ENCODE measurements at places on chromosomes 12 and 14.
A peak's percentile ranks its signal among the peaks of the same experiment; 100 is the strongest.

DNA sequence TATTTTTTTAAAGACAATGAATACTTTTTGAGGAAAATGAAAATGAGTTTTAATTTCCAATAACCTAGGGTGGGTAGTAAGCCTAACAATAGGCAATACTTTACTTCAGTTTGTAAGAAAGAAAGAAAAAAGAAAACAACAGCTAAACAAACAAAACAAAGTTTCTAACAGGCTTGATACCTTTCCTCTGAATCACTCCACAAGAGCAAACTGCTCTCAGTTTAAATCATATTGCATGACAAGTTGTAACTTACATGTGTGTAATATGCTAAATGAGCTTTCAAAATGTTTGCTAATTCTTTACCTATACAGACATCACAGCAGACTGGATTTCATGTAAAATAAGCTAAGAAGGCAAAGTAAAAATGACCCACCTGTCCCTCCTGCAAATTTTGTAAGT, 6.7 kb upstream of the LMO3 start:
- no peak for DNase-seq

GRCh38 chr12:131530422-131530821, 180.5 kb upstream of the SFSWAP start:
- DNase-seq, result no peak

- DNase-seq, result peak; percentile 76
Measured at GRCh38 chr14:92728759-92729364, 19.6 kb downstream of the LGMN start.

GRCh38 chr12:53988541-53989226, 3.7 kb downstream of the HOXC10 start:
- no peak for DNase-seq

- no peak for DNase-seq
Measured at GRCh38 chr14:85357120-85357519, 172.8 kb upstream of the FLRT2 start.

DNA sequence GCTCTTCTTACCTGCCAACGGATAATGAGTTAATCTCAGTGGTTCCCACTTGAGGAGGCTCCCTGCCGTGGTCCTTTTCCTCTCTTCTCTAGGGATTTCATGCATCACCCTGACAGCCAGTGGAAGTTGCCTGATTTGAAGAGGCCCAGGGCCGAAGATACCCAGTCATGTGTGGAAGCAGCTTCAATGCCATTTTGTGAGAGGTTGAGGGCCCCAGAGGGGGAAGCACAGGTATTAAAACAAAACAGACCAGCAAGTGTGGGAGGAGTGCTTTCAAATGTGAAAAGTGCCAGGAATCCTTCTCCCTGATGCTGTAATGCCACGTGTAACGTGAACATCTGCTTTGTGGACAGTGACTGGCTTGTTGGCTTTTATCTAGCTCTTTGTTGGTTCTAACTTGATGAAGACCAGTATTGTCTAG, 1.5 kb downstream of the TCP11L2 start:
- no peak for DNase-seq

- peak; percentile 97 for DNase-seq
Measured at GRCh38 chr14:49633640-49634546, 1.2 kb downstream of the DNAAF2 start.

- peak; percentile 11 for DNase-seq
Measured at GRCh38 chr14:21647380-21647779, 6.3 kb upstream of the OR4E2 start.

DNA sequence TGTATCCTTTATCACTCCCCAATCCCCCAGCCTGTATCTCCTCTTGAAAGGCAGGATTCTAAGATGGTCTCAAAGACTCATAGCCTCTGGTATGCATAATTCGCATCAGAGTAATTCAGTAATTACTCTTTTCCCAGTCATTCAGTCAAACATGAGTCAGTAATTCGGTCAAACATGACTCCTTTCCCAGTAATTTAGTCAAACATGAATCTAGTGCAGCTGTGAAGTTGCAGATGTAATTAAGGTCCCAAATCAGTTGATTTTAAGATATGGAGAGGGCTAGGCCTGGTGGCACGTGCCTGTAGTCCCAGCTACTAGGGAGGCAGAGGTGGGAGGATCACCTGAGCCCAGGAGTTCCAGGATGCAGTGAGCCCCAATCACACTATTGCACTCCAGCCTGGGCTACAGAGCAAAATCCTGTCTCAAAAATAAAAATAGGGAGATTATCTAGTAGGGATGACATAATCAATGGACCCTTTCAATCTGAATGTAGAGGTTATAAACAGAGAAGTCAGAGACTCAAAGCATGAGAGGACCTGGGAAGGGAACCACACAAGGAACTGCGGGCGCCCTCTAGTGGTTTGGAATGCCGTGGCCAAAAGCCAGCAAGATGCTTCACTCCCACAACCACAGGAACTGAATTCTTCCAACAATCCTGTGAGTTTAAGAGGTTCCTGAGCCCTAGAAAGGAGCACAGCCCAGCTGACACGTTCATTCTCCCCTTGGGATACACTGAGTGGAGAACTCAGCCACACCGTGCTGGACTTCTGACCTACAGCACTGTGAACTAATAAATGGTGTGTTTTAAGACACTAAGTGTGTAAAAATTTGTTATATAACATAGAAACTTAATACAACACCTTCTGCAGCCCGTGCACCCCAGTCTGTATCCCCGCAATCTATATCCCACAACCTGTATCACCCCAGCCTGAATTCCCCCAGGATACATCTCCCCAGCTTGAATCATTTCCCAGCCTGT, 14.3 kb upstream of the ARMH4 start:
- peak; percentile 88 for DNase-seq

- DNase-seq, result no peak
Measured at GRCh38 chr12:117111386-117111785, 12.2 kb upstream of the TESC start.

DNA sequence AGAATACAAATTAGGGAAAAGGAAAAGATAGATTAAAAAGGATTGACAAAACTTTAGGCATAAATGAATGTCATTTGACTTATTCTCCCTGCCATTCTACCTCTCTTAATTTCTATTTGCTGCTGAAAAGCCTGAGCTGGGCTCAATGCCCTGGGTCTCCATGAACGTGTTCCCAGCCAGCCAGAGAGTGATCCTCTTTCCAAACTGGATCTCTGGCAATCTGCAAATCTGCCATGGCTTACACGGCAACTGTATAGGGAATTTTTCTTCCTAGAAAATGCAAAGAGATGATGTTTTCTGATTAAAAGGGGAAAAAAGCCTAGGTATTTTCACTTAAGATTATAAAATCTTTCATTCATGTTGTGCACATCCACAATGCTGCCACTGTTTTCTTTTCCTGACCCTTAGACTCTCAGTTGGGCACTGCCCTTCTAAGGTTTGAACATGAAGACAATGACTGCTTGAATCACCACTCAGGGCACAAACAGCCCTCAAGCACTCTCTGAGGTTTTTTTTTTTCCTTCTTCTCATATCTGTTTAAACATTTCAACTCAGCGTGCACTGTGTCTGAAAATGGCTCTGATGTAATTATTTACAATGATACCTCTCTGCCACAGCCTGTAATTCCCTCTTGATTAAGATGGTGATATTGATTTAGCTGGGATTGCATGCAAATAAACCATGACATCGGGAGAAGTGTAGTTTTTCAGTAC, 60.3 kb downstream of the DACT1 start:
- DNase-seq, result no peak

- DNase-seq, result no peak
Measured at GRCh38 chr14:39038542-39038941, 64.5 kb downstream of the SEC23A start.

DNA sequence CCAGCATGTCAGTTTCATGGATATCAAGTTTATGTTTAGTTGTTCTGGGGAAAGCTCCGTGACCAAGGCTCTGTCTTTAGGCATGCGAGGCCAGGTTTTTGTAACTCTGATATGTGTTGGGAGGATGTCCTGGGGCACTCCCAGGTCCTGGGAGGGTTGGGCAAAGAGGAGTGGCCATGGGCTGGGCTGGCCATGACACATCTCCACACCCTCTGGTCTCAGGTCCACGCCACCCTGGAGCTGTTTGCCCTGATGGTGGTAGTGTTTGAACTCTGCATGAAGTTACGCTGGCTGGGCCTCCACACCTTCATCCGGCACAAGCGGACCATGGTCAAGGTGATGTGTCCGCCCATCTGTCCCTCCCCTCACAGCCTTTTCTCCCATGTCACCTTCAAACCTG, 46.4 kb downstream of the TPCN1 start:
- no peak for DNase-seq

- peak; percentile 66 for DNase-seq
Measured at GRCh38 chr12:64696080-64696741, 63.0 kb downstream of the GNS start.

DNA sequence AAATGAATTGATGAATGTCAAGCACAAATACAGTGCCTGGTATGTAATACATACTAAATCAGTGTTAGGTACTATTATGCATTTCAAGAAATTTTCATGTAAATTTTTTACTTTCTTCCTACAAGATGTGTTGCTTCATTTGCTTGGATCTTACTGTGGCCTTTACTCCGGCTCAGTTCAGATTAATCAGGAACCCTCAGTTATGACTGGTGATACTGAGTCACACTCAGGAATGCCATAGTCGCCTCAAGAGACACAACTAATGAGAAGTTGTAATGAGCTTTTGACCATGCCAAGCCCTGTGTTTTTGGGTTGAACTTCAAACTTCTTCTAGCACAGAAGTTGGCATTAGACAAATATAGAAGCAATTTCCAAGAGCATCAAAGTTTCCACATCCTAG, 96.0 kb downstream of the TGFB3 start:
- peak; percentile 79 for DNase-seq

GRCh38 chr12:40602562-40602961, 89.7 kb upstream of the CNTN1 start:
- DNase-seq, result no peak

DNA sequence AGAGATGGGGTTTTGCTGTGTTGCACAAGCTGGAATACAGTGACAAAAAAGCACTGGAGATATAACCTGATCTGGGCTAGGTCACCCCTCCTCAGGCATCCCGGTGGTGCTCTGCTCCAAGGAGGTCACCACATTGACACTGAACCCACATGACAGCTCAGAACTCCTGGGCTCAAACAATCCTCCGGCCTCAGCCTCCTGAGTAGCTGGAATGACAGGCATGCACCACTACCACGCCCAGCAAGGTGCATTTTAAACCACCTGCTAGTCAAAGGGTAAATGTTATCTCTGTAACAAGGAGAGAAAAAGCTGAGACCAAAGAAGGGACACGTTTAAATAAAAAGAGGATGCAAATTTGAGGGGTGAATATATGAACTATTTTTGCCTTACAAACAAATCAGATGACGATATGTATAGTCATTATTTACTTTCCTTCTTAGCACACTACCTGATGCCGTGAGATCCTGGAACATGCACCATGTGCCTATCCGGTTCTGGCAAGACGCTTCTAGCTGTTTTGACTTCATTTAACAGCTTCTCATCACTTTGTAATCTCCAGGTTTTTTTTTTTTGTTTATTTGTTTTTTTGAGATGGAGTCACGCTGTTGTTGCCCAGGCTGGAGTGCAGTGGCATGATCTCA, 135.1 kb downstream of the PPM1H start:
- no peak for DNase-seq

DNA sequence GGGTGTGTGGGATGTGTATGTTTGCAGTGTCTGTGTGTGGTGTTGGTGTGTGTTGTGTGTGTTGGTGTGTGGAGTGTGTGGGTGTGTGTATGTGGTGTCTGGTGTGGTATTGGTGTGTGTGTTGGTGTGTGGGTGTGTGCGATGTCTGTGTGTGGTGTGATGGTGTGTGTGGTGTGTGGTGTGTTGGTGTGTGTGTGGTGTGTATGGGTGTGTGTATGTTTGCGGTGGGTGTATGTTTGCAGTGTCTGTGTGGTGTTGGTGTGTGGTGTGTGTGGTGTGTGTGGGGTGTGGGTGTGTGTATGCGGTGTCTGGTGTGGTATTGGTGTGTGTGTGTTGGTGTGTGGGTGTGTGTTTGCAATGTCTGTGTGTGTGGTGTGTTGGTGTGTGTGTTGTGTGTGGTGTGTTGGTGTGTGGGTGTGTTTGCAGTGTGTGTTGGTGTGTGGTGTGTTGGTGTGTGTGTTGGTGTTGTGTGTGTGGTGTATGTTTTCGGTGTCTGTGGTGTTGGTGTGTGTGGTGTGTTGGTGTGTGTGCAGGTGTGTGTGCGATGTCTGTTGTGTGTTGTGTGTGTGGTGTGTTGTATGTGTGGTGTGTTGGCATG, 15.7 kb downstream of the MLXIP start:
- DNase-seq, result no peak

- no peak for DNase-seq
Measured at GRCh38 chr14:82587226-82587625, 1053.6 kb upstream of the SEL1L start.

DNA sequence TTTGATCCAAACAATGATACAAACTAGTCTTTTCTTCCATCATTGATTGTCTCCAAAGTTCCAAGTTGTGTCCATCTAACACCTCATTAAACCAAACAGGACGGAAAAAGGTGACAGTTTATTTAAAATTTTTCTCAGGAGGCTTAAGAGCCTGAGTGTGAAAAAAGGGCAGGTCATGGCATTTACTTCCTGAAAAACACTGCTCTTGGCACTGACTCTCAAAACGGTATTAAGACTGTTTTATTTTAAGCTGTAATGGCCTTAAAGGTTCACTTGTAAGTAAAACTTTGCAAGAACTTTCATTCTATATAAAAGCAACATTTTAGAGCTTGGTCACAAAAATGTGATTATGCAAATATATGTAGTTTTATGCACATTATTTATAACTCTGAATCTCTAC, 222.5 kb downstream of the SLC2A13 start:
- DNase-seq, result no peak

DNA sequence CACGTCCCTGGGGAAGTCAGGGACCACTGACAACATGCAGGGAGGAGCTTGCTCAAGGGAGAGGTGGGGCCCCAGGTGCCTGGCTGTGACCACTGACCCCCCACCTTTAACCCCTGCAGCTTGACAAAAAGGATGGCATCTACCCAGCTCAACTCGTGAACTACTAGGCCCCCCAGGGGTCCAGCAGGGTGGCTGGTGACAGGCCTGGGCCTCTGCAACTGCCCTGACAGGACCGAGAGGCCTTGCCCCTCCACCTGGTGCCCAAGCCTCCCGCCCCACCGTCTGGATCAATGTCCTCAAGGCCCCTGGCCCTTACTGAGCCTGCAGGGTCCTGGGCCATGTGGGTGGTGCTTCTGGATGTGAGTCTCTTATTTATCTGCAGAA, 26.3 kb downstream of the HIP1R start:
- no peak for DNase-seq

DNA sequence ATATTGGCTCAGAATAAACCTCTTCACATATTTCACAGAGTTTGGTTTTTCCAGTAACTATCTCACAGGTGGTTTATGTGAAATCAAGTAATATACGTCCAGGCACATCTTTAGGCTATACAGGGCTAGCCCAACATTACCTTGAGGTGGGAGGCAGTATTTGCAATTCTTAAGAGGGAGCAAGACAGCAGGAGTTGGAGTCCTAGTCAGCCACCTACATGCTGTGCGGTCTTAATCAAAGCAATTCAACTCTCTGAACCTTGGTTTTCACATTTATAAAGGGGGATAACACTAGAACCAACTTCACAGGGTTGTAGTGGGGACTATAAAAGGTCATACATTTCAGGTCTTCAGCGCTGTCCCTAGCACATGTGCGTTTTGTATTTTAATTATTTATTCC, 73.5 kb upstream of the FICD start:
- no peak for DNase-seq
